ENCODE measurements at places on chromosomes 13 and 19.
A peak's percentile ranks its signal among the peaks of the same experiment; 100 is the strongest.

DNA sequence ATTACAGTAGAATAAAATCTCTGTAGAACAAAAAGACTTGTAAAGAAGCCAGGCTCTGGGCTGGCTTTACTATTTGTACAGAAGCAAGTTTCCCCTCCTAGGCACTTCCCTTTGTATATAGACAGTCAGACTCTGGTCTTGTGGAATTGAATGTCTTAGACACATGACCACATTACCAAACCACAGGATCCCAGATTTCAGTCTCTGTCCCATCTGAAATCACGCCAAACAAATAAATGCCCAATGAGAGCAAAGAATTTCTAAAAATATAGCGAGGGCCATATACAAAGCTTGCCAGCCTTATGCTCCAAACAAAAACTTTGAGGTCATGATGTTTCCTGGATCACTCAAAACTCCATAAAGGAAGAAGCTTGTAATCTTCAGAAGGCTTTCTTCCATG is 23.9 kb downstream of the CCDC70 start:
- no peak for DNase-seq

GRCh38 chr13:26923824-26924605 is 163.4 kb upstream of the GPR12 start:
- DNase-seq, result no peak

DNA sequence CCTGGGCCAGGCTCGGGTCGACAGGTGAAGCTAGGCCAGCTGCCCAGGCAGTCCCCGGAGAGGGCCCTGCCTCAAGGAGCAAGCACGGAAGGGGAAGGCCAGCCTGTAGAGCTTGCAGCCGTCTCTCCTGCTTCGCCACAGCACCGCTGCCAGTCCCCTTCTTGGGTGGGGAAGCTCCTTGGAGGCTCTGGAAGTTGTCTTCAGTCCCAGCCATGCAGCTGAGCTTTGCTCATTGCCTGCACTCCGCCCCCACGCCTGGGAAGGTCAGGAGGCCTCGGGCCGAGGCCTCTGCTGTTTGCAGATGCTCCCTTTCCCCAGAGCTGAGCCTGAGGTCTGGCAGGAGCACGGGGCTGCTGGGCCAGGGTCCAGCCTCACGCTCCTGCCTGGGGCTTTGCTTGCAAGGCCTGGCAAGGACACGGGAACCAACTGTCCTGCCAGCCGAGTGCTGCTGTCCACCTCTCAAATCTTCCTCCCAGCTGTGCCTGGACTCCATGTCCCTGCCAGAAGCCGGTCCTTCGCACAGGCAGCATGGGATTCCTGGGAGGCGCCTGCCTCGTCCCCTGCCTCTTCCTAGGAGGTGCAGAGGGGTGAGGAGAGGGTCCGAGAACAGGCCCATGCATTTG is 13.3 kb downstream of the PLEKHF1 start:
- no peak for DNase-seq

DNA sequence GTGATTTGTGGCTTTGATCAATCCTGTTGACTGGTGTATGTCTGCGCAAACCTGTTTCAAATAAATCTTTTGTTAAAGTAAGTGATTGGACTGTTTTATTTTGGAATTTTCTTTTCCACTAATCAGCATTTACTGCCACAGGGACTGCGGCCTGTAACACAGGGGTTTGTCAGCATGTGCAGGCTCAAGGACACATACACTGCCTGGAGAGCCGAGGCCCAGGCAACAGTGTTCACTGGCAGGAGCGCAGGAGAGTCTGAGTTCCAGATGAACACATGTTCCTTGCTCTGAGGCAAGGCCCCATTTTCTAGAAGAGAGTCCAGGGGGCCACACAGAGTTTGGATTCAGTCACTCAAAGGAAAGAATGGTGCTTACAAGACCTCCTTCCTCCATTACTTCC is 26.0 kb downstream of the SHISA2 start:
- DNase-seq, result no peak

DNA sequence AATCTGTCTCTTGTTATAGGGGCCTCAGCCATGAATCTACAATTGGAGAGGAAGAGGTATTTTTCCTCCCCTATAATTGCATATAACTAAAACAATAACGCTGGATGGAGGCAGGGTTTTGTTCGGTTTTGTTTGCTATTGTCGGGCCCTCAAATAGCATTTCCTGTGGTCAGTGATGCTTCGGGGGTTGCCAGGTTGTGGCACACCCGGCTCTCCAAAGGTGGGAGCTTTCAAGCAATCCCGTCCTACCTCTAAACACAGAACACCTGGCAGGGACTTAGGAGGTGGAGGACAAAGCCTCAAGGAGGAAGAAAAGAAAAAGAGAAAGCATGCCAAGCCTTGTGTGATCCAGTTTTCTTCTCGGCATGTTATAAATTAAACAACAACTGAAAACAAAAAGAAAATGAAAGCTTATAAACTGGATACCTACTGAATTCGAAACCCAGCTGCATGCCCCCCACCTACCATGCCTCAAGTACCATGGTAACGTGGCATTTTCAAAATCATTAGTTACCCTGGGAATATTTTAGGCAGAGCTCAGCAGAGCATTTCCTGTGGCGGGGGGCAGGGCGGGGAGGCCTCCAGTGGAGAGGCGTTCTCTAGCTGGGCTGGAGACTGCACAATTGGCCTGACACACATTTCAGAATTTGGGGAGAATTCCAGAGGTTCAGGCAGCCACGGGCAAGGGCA is 213.8 kb downstream of the DCLK1 start:
- DNase-seq, result no peak

DNA sequence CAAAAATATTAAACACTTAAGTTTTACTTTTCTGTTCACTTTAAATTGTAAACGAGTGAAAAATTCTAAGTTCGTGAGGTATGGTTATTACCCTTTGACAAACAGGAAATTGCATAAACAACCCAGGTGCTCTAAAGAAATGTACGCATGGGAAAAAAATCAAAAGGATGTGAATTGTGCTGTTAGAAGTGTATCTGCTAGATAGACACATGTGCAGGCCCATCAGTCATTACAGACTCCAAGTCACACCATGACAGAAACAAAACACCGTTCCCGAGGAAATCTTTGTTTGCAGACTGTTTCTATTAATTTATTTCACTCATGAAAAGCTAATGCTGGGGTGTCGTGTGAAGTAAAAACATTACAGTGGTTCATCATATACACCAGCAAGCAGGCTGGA is 17.0 kb upstream of the DOCK9 start:
- no peak for DNase-seq

DNA sequence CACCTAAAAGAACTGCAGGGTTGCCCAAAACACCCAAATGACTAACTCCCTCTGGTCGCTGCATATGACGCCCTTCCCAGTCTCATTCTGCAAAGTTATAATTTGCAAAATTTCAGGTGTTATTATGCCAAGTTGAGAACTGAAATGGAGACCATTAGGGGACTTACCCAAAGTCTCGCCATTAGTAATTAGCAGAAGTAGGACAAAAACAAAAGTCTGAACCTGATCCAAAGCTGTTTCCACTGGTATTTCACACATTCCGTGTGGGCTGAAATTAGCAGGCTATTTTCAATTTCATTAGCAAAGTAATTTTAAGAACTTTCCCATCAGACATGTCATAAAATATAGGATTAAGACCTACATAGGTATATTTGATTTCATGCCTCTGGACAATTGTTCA is 6.8 kb downstream of the RUBCNL start:
- no peak for DNase-seq

DNA sequence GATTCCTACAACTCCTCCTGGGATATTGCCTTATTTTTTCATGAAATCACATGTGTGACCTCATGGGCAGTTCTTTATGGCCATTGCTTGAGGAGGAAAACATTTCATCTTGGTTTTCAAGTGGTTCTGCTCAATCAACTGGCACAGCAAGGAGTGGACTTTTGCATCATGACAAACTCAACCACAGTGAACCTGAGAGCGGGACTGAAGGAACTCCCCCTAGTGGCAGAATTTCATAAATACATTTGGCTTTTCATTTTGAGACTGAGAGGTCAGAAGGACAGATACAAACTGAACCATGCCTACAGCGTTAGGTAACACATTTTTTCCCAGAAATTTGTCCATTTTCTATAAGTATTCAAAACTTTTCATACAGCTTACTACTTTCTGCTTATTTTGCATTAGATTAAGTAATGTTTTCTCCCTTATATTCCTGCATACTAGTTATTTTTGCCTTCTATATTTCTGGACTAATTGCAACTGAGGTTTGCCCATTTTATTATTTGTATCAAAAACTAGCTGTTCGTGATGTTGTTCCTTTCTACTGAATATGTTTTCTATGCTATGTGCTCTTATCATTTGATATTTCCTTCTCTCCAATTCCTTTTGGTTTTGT is 13.4 kb upstream of the SIGLEC12 start:
- peak; percentile 12 for DNase-seq

DNA sequence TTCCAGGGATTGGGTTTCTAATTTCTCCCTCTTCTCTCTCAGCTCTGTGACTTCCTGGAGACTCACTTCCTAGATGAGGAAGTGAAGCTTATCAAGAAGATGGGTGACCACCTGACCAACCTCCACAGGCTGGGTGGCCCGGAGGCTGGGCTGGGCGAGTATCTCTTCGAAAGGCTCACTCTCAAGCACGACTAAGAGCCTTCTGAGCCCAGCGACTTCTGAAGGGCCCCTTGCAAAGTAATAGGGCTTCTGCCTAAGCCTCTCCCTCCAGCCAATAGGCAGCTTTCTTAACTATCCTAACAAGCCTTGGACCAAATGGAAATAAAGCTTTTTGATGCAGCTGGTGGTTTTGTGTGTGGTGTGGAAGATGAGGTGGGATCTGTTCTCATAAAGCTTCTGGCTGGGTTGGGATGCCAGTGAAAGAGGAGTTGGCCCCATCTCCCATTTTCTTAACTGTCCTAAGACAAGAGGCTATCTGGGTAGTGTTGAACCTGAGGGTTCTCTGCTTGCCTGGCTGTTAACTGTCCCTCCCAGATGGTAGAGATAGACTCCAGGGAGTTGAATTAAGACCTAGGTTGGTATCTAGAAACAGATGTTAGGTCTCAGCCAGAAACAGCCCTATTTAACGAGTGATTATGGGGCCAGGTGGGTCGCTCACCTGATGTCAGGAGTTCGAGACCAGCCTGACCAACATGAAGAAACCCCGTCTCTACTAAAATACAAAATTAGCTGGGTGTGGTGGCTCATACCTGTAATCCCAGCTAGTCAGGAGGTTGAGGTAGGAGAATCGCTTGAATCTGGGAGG is 1.6 kb downstream of the FTL start:
- DNase-seq, result no peak

DNA sequence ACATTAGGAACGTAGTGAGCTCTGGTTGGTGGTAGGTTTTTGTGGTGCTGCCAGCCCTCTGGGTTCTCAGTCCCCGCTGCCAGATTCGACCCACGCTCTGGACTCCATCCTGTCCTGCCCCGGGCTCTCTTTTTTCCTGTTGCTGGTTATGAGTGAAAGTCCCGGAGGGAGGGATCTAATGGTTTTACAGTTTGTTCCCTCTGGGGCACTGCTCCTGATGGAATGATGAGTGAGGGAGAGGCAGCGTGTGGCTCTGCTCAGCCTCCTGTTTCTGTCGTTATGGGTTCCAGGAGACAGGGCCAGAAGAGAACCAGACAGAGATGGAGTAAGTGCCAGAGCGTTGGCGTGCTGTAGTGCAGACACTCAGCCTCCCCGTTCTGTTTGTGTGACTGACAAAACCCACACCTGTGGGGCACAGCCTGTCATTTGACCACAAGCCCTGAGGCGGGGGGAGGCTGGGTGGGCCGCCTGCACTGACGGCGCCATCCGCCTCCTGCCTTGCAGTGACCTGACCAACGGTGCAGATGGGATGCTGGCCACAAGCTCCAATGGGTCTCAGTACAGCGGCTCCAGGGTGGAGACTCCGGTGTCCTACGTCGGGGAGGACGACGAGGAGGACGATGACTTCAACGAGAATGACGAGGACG is 18.3 kb downstream of the ATP4B start:
- no peak for DNase-seq

DNA sequence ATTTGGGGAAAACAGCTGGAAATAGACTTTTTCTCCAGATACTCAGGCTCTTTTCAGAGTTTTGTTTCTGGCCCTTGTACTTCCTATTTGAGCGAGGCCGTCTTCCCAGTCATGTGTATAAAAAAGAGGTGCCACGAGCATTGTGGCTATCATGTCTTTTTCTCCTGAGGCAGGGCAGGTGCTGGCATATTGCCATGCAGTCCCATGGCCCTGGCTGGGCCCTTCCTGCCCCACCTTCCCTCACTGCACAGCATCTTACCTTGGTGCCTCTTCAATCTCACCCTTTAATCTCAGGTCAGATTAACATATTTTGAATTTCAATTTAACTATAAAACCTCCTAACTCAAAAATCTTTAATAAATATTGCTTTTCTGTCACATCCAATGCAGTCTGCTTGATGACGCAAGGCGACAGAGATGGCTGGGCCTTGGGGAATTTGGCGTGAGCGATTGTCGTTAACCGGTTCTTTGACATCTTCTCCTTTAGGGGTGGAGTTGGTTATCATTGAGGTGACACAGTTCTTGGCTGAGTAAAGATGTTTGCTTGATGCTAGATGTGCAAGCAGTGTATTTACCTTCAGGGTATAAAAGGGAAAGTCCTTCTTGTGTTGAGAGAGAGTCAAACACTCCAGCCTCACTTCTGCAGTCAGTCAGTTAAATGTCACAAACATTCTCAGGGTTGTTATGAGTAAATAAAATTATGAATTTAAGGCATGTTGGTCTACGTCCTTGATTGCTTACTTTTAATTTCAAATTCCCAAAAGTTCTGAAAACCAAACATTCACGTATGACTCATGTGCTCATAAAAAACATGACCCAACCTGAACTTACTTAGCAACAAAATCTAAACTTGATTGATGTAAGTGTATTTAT is 289.9 kb downstream of the MYO16 start:
- DNase-seq, result no peak

GRCh38 chr13:85436029-85436428 is 363.2 kb downstream of the SLITRK6 start:
- no peak for DNase-seq

DNA sequence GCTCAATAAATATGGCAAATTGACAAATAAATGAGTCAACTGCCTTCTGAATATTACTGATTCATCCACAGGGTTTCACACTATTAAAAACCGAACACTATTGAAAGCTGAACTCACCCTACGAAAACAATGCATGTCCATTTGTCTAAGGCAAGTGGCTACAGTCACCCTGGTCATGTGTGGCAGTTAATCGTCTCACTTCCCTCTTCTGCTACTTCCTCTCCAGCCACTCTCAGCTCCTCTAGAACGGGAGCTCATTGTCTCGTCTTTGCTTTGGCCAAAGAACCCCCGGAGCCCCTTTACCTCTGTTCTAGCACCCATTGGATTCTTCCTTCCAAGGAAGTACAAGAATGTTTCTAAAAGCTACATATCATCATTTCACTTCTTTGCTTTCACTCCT is 74.4 kb upstream of the ZNF599 start:
- DNase-seq, result no peak

DNA sequence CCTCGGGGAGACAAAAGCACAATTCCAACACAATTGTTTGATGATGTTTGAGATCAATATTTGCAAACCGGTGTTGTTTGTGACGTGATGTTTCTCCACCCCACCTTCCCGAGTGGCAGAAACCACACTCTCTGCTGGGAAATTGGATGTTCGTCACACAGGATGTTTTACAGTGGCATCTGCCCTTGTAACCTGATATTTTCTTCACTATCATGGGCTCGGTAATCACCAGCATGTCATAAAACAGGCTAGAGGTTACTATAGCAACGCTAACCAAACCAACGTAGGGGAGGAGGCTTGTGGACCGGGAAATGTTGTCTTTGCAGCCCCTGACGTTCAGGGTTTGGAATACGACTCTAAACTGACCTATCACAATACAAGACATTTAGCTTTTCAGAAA is 454.5 kb downstream of the IRS2 start:
- DNase-seq, result no peak

GRCh38 chr13:113063091-113063491 is 42.5 kb upstream of the F7 start:
- no peak for DNase-seq

Measured in stimulated activated CD4-positive, alpha-beta T cell treated with anti-CD3 and anti-CD28 coated beads, Interleukin-12 subunit alpha, Interleukin-12 subunit beta, amount 100 ng/mL, for 4 hours (primary cell).